Fibroblast of skin of right quadriceps (primary cell): ENCODE measurements at places on chromosomes 3 and 15.

DNA sequence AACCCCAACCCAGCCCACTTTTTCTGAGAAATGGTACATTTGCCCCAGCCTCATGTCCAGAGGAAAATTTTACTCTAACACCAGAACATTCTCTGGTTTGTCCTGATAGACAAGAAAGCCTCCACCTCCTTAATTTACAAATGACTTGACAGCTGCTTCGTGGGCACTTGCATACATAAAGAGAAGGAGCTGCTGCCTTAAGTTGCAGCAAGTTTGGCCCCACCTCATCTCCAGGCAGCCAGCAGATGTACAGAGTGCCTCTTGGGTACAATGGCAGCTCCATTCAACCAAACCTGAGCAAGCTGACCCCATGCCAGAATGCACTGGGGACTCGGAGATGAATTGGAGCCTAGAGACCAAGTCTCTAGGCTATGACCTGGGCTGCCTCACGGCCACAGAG is 6.2 kb upstream of the H1-8 start:
- no peak for DNase-seq

GRCh38 chr15:35705030-35705883 is 159.3 kb upstream of the DPH6 start:
- DNase-seq = no peak

- no peak for DNase-seq
Observed at GRCh38 chr3:123805504-123805903, 78.6 kb downstream of the MYLK start.

DNA sequence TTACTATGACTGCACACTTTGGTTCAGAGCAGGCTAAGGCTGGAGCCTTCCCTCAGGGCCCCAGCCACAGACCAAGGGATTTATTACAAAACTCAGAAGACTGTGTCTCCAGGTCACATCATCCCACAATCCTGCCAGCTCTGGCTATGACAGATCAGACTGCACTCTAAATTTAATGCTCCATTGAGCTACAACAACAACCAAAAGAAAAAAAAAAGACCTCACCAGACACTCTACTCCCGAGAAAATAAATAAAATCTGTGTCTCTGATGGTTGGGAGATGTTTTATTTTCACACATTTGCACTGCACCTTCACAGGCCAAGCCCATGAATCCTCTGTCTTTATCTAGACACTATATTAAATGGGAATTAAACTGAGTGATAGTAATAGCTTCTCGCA is 50.8 kb upstream of the CTNNB1 start:
- DNase-seq = no peak

DNA sequence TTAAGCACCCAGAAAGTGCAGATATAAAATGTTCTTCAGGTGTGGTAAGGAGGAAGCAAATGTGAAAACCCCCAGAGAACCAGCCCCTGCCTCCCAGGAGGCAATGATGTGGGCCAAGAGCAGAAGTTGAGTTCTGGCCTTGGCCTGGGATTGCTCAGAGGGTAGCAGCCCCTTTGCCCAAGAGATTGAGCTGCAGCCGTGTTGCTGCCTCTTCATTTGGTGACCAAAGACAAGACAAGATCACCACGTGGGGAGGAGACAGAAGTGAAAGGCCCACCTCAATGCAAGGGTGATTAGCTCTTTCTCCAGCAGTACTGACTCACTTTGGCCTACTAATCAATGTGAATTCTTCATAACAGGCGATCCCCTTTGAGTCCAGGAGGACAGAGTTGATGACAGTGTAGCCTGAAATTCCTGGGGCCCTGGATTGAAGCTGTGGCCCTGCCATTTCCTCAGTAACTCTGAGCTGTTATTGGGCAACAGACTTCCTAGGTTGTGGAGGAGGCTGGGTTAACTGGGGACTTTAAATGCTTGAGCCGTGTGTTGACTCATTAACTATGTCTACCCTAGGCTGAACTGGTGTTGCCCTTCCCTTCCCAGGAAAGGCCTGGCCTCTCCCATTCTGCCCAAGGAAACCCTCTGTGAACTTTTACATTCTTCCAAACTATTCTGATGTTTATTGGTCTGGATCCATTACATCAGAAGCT is 86.5 kb downstream of the ST6GAL1 start:
- DNase-seq = peak; percentile 29

- no peak for DNase-seq
Observed at GRCh38 chr3:117630885-117631284, 921.3 kb downstream of the TUSC7 start.

DNA sequence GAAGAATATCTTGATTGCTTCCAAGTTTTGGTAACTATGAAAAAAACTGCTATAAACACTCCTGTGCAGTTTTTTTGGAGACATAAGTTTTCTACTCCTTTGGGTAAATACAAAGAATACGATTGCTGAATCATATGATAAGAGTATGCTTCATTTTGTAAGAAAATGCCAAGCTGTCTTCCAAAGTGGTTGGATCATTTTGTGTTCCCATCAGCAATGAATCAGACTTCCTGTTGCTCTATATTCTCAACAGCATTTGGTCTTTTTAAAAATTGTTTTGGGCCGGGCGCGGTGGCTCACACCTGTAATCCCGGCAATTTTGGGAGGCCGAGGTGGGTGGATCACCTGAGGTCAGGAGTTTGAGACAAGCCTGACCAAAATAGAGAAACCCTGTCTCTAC is 14.5 kb downstream of the BTD start:
- DNase-seq = peak; percentile 19

DNA sequence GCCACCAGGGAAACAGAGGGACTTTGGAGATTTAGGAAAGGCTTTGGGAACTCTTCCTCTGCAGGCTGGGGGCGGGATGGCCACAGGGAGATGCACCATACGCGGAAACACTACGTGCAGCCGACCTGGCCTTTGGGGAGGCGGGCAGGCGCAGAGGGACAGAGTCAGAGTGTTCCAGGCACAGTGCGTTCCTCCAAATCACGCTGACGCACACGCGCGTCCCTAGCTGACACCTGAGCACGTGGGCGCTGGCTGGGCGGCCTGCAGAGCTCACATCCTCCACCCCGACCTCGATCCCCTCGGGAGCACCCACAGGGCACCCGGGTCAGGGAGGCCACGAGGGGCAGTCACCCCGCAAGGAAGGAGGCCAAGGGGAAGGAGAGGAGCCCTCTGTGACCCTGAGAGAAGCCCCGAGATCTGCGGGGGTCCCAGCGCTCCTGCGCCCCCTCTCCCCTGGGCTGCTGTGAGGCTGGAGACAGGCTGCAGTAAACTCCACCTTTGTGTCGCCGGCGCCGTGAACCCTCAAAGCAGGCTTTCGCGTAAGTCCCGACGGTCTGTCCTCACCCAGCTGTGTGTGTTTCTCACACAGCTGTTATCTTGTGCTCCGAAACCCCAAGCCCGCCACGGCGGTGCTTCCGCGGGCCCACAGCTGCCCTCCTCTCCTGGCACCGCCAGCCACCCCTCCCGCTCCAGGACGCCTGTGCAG is 196.3 kb downstream of the OCA2 start:
- no peak for DNase-seq

DNA sequence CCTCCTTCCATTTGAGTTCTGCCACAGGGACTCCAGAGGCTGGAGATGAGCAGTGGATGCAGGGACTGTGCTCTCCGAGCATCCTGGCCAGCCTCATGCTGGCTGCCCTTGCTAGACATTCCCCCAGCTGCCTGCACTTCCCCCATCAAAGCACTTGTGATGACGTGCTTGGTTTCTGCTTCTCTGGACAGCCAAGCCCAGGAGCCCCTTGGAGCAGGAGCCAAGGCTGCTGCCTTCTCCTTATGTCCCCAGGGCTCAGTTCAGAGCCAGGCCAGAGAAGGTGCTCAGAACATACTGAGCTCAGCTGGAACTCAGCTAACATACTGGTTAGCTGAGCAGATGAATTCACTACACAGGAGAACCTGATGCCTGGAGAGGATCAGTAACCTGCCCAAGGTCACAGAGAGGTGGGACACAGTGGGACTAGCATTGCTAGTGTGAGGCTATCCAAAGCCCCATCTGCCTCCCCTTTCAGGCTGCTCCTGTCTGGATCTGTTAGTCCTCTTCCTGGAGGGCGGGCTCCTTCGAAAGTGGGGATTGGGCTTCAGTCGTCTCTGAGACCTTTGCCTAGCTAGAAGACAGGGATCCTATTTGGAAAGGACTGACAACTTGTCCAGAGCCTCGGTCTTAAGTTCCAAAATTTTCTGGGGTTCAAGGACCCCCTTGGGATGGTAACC is 4.3 kb downstream of the PCBP4 start:
- DNase-seq = no peak

DNA sequence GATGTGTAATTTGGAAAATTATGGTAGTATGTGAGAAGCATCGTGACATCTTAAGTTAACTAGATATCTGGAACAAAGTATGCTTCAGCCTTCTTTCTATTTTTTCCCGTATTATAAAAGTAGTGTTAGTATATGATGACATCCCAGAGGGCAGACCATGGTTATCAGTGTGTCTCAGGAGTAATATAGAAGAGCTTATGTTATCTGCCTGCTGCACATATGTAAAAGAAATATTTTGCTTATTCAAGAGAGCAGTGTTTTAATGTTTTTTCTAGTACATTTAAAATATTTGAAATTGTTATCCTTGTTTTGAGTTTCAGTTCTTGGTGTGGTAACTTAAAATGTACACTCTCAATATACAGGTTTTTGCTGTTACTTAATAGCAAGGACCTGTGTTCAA is 24.1 kb downstream of the PLCL2 start:
- no peak for DNase-seq

DNA sequence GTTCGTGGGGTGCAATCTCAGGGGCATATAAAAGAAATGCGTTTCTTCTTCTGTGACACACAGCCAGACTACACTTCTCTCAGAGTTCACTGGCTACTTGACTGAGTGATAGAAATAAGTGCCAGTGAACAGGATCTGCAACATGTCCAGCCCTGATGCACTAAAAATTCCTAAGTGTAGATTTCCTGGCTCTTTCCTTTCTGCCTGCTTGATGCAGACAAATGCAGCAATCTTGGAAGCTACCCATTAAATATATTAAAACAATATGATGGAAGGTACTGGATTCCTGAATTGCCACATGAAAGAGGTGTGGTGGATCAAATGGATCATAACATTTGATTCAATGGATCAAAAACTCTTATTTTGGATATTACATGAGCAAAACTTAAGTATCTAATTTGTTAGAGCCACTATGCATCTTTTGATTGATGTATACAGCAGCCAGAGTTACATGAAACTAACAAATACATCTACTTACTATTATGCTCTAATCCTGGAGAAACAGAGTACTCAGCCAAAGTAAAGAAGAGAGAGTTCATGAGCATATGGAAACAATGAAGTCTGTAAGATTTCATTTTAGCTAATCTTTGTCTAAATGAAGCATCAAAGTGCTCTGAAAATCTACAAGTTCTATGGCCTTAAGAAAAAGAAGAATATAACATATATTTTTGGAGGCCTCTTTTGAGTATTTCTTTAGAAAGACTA is 222.6 kb downstream of the ZNF385D start:
- DNase-seq = no peak

- peak; percentile 34 for DNase-seq
Observed at GRCh38 chr3:30657914-30658313, 51.5 kb downstream of the TGFBR2 start.

GRCh38 chr15:61809216-61809615 is 251.0 kb downstream of the VPS13C start:
- DNase-seq = no peak

- peak; percentile 26 for DNase-seq
Observed at GRCh38 chr3:198107840-198108734, 148.1 kb downstream of the LMLN start.

- no peak for DNase-seq
Observed at GRCh38 chr3:173793963-173794362, 396.4 kb downstream of the NLGN1 start.

DNA sequence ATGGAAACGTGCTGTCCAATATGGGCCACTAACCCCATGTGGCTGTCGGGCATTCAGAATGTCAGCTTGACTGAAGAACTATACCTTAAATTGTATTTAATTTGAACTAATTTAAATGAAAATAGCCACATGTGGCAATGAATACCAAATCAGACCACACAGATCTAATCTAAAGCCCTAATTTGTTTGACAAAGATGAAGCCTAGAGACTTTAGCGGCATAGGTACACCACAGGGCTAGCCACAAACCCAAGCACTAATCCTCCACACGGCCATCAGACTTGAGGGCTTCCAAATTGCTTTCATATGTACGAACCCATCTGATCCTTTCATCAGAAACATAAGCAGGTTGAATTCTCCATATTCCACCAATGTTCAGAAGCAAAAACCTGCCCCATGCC is 81.4 kb downstream of the SHQ1 start:
- no peak for DNase-seq

- peak; percentile 50 for DNase-seq
Observed at GRCh38 chr15:76168237-76168984, 108.6 kb downstream of the TMEM266 start.

GRCh38 chr3:173028351-173028750 is 112.7 kb downstream of the SPATA16 start:
- DNase-seq = no peak

GRCh38 chr3:144165482-144165881 is 193.9 kb downstream of the DIPK2A start:
- no peak for DNase-seq

DNA sequence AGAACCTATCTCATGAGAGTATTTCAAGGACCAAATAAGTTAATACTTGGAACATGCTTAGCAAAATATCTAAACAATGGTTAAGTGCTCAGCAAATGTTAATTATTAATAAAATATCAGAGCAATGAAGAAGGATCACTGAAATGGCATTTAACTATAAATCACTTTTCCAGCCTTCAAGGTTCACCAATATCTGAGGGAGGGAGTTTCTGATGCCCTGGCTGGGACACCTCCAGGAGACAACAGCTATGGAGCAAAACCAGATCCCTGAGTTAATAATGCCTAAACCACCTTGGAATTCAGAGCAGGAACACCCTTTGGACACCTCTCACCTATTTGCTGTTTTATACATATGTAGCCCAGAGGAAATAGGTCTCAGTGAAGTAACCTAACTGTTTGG is 6.4 kb upstream of the FAM174B start:
- DNase-seq = no peak

DNA sequence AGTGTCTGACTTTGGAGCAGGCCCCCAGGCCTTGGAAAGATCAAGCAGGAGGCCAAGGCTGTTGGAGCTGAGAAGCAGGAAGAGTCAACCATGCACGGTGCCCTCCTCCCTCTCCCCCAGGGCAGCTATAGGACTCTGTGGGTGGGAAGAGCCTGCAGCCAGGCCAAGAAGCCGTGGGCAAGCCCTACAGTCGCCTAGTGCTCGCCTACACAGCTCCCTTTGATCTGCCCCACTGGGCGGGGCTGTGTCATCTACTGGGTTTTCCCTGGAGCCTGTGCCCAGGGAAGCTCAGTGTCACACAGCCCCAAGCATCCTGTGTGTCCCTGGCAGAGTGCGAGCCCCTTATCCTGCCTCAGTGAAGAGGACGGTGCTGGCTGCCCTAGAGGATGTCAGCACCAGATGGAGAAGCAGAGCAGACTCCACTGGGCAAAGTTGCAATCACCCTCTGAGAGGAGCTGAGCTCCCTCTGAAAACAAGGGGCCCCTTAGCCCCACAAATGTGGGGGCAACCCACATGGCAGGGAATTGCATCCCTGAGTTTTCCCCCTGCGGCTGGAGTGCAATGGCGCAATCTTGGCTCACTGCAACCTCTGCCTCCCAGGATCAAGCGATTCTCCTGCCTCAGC is 72.2 kb downstream of the KLF13 start:
- no peak for DNase-seq
